NCI-H748 treated with DMSO at 0.1 percent for 48 hours (cell line): ENCODE measurements at places on chromosomes 6 and 20.

DNA sequence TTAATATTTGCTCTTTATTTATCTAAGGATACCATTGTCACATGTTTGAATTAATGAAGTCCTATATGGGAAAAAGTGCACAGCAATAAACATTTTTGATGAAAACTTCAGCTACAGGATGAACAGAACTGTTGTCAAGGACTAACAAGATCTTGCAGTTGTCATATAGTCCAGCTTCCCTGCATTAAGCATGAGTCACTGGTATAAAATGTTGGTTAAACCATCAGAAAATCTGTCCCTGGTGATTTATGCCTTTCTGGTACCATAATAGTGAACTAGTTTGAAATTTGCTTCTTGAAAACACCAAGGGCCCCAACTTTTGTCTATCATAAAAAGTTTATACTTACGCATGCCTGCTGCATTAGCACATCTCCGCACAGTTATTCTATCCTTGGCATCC lies 60.4 kb upstream of the RSPO3 start:
- DNase-seq, result no peak

DNA sequence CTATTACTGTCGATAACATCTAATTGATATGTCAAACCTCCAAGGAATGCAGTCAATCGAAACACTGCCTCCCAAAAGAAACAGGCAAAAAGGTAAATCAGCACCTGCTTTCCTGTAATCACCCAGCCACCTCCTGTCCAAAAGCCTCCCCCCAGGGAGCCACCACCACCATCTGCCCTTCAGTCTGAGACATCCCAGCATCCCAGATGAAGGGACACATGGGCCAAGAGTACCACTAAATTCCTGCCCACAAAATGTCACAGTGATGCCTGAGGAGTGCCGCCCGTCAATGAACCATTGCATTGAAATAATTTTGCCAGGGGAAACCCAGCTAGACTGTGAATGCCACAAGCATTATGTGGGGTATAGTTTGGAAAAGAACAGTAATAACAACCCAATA lies 401.7 kb downstream of the ZFAND3 start:
- no peak for DNase-seq

DNA sequence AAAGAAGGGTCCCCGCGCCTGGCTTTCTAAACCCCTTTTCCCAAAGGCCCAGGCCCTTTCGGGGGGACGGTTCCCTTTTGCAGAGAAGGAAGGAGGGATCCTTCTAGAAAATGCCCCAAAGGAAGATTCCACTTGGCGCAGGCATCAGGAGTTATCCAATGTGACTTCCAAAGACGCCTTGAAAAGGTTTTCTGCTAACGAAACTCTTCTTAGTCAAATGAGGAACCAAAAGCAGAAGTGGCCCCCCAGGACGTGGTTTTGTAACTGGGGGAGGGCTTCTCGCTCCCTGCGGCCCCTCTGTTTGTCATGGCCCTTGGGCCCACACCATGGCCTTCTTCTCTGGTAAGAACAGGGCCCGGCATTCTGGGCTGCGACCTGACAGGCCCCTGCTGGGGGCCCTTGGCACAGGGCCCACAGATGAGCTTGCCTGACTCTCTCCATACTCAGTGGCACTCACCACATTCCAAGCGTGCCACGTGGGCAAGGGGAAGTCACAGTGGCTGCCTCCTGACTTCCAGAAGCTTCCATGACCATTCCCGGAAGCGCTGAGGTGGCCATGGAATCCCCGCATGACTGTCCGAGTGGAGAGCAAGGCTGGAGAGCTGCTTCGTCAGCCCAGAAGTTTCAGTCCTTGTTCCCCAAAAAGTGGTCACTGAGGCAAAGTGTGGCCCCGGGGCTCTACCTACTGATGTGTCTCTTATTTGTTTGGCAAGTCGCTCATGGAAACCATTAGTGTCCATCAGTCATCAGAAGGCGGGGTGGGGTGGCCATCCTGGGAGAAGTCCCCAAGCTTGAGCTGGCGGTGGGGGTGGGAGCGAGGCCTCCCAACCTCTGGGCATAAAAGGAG lies 834 bp upstream of the CTSZ start:
- DNase-seq, result no peak

DNA sequence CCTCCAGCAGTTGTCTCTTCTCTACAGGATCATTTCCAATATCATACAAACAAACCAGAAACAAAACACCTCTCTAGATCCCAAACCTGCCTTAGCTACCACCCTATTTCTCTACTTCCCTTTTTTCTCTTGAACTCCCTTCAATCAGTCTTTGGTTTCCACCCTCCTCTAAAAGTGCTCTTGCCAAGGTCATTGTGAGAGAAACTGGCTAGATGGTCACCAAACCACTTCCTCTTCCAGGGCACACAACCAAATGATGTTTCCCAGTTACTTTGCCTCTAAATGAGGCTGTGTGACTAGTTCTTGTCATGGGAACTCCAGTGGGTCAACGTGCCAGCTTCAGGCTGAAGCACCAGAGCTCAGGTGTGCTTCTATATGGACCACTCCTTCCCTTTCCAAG lies 85.8 kb upstream of the ARMC2 start:
- DNase-seq, result no peak
